Fibroblast of lung (primary cell): ENCODE measurements at places on chromosomes 2 and 18. TPM values are rescaled to one million over a fixed set of nuclear protein-coding genes. Genes with fewer than 3 reads are reported as not detected.

GRCh38 chr18:79921984-79922965 is 29.2 kb downstream of the SLC66A2 start:
- no peak for DNase-seq

DNA sequence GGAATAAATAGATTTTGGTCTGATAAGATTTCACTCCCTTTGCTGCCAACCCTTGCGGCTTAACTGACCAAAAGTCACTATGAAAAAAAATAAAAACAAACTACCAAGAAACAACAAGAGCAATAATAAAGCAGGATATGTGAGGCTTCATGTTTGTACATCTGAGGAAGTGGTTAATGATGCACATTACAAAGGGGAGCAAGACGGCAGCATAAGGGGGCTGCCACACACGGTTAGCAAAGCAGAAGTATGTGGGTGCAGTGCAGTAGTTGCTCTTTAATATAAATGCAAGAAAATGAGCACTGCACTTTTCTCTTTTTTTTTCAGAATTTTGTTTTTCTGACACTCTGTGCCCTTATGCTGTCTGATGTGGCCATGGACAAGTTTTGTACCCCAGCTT is 377.1 kb upstream of the CNTNAP5 start:
- no peak for DNase-seq

DNA sequence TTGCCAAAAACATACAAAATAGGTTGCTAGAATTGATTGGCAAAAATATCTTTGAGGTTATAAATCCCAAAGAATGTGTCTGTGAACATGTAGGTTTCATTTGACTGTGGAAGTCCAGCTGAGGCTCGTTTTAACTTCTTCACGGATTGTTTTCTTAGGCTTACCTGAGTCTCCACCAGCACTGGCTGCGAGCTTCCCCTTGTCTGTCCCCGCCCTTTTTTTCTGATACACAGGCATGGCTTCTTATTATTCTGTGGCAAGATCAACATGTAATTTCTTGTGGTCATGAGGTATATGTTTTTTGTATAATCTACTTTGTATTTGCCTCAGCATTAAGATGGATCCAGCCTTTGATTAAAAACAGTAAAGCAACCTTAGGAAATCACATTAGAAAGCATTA is 7.2 kb upstream of the SLC40A1 start:
- no peak for DNase-seq

DNA sequence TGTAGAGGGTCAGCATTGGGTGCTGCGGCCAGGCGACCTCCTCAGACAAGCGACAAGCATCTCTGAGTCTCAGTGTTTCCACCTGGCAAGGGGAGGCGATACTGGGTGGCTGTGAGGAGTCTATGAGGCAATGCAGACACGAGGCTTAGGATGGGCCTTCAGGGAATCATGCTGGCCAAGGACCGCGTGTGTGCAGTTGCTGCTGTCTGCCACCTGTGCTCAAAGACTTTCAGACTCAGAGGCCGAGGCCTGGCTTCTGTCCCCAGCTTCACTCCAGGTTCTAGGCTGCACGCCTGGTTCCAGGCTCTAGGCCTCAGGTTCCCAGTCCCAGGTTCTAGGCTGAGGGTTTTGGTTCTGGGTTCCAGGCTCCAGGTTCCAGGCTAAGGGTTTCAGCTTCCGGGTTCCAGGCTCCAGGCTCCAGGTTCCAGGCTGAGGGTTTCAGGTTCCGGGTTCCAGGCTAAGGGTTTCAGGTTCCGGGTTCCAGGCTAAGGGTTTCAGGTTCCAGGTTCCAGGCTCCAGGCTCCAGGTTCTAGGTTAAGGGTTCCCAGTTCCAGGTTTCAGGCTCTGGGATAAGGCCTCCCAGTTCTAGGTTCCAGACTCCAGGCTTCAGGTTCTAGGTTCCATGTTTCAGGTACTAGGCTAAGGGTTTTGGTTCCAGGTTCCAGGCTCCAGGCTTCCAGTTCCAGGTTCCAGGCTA is 14.8 kb downstream of the LRRFIP1 start:
- no peak for DNase-seq

The EVA1A gene
- 10.0 and 22.8 TPM in 2 replicates for polyA plus RNA-seq
